ENCODE measurements at places on chromosomes 1 and 21.

GRCh38 chr1:107153014-107153413 is 12.2 kb downstream of the NTNG1 start:
- no peak for DNase-seq

DNA sequence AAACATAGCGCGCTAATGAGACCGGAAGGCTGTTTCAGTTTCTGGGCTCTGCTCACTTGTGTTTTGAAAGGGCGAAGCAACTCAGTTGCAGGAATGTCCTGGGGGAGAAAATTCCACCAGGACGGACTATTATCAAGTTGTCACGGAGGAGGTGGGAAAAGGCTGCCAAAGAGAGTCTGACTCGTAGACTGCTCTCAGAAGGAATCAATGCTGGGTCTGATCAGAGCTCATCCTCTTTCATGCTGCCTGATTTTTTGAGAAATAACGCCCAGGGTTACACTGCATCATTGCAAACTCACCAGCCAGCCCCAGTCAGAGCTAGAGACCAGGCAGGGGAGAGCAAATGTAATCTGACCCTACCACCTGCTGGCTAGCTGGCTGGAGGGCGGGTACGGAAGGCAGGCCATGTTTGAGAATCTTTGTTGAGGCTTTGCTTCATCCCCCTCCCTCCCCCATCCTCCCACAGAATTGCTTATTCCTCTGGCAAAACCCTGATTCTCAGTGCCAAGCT is 36.4 kb upstream of the BCL9 start:
- peak; percentile 33 for DNase-seq

DNA sequence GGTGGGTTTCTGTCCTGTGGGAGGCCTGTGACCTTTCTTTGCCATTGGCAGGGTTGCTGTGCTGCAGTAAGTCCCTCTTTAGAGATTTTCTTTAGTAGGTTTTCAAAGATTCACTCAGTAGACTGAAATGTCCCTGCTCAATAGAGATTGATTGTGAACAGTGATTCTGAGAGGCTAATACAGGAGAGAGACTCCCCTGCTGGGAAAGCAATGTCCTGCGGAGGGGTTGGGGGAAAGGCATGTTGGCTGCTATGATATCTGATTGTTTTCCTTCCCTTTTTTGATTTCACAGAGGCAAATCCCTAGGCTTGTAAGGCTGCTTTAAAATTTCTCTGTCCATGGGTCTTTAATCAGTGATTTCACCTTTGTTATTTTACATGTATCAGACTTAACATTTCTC is 589.9 kb downstream of the ADGRL2 start:
- no peak for DNase-seq

DNA sequence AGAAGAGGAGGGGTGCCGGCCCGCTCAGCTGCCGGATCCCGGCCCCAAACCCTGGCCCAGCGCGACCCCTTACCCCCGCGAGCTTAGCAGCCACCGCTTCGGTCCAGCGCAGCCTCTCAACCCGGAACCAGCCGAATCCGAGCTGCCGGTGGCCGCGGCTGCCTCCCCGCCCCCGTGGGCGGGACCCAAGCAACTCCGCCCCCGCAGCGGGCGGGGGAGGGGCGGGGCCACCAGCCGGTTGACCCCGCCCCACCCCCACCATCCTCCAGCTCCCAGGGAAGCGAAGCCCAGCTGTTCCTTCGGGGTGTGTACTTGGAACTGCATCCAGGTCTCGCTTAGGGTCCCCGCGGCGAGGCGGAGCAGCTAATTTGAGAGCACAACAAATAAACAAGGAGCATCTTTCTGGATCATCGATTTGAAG is at the start of gene TRIM62:
Gene TRIM62, minus strand, starts transcription at position 123 of the 421 bp plus-strand sequence. CDS start 611 bp downstream, outside the sequence.
- DNase-seq: peak; percentile 76

GRCh38 chr1:41599912-41600311 is 115.4 kb upstream of the EDN2 start:
- no peak for DNase-seq

DNA sequence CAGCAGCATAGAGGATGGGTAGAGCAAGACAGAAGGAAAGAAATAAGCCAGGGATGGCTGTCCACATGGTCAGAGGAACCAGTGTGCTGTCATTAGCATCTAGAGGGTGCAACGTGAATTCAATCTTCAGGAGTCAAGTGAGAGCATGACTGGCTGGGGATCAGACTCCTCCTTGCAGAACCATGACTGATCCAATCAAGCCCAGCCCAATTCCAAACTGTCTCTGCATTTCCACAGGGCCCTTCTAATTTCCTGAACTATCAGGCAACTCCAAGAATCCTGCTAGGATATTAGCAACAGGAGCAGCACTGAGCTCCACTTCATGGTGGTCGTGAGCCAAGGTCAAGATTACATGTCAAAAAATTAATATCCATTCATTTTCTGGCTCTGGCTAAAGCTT is 166.8 kb upstream of the CAMK1G start:
- DNase-seq: no peak

DNA sequence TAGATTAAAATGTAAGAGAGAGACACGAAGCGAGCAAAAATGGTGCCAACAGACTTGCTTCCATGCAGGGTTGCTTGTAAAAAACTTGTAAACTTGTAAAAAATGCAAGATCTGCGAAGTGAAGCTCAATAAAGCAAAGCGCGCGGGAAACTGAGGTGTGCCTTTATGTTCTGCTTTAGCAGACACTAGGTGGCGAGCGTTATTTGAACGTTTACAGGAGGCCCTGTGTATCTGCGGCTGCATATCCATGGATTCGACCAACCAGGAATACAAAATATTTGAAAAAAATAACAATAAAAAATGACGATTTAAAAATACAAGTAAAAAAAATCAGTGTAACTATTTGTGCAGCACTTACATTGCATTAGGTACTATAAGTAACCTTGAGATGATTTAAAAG is 1.5 kb downstream of the UBE2G2 start:
- no peak for DNase-seq

DNA sequence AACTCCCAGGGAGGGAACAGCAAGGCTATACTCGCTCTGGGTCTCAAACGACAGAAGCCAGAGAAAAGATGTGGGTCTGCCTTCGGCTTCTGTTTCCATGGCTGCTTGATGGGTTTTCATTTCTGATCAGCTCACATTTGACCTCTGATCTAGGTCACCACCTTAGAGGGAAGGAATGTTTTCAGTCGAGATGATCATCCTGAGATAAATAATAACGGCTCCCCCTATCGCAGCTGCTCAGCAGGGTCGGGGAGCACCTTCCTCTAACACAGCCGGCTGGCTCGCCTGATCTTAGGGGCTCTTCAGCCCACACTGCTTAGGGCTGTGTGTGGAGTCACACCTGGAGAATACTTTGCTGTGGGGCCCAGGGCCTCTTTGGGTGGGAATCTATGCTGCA is 53.1 kb upstream of the ZNF648 start:
- no peak for DNase-seq

DNA sequence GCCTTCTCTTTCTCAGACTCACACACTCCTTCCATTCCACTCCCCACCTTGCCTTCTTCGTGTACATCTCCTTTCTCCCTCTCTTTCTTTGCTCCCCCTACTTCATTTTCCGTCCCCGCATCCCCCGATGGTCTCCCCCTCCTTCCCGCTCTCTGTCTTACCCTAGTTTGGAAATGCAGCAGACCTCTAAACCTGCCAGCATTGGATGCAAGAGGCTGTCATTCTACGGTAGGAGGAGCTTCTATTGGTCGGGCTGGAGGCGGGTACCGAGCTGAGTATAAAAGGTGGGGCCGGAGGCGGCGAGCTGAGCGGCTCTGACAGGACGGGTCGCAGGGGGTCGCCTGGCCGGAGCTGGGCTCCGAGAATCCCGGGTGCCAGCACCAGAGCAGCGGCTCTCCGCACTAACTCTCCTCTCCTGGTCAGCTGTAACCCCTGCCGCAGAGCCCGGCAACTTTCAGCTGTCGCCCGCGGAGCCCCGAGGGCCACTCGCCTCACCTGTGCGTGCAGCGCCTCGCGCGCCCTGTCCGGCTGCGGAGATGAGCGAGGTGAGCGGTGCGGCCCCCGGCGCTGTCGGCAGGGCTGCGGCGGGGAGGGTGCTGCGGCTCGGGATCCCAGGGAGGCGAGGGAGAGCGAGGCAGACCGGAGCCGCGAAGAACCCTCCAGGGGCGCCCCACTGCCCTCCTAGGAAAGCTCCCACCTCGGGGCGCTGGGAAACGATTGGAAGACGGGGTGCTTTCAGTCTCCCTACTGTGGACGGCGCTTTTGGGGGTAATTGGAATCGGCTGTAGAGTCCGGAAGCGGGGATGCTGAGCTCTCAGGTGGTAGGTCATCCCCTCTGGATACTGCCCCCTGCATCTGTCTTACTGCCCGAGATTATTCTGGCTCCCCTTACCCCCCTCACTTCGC is at the start of gene PCP4L1:
Gene PCP4L1, plus strand, starts transcription at position 307 of the 906 bp plus-strand sequence. Its CDS starts 230 bp downstream, at position 537.
- DNase-seq: peak; percentile 71

DNA sequence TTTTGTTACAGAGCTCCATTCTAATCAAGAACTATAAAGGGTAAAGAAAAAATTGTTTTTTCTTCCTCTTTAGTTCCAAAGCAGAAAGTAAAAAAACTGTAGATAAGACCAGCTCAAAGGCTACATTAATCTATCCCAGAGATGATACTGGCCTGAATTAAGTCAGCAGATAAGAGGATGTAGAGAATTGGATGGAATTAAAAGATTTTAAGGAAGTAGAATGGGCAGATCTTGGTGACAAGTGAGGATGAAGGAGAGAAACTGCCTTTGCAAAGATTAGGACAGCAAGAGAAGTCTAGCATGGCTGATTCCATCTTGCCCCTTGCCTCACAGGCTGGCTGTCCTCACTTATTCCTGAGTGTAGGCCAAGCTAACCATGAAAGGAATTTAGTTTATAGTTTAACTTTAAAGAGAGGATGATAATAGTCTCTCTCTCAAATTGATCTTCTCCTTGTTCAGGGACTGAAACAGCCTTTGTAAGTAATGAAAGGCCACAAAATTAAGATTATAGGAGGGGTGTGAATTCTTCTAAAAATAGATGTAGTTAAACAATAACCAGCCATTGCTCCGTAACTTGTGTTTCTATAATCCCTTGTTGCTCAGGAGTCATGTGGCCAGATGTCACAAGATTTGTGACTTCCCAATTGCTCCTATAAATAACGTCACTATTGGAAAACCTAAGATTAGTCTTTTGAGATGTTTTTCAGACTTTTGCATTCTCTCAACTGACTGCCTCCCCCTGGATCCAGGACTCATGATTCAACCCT is 265.0 kb upstream of the USP24 start:
- no peak for DNase-seq

- peak; percentile 80 for DNase-seq
Observed at GRCh38 chr1:245156736-245157505, 2.1 kb downstream of the KIF26B start.

GRCh38 chr1:118902711-118903191 is 85.4 kb downstream of the TBX15 start:
- DNase-seq: no peak

GRCh38 chr1:98019747-98020146 is 98.9 kb upstream of the DPYD start:
- DNase-seq: no peak

GRCh38 chr1:173190101-173190936 is 16.8 kb downstream of the TNFSF4 start:
- no peak for DNase-seq

- DNase-seq: no peak
Observed at GRCh38 chr1:29546496-29546895, 310.2 kb downstream of the PTPRU start.

- no peak for DNase-seq
Observed at GRCh38 chr1:47699492-47700235, 261.8 kb downstream of the FOXD2 start.

DNA sequence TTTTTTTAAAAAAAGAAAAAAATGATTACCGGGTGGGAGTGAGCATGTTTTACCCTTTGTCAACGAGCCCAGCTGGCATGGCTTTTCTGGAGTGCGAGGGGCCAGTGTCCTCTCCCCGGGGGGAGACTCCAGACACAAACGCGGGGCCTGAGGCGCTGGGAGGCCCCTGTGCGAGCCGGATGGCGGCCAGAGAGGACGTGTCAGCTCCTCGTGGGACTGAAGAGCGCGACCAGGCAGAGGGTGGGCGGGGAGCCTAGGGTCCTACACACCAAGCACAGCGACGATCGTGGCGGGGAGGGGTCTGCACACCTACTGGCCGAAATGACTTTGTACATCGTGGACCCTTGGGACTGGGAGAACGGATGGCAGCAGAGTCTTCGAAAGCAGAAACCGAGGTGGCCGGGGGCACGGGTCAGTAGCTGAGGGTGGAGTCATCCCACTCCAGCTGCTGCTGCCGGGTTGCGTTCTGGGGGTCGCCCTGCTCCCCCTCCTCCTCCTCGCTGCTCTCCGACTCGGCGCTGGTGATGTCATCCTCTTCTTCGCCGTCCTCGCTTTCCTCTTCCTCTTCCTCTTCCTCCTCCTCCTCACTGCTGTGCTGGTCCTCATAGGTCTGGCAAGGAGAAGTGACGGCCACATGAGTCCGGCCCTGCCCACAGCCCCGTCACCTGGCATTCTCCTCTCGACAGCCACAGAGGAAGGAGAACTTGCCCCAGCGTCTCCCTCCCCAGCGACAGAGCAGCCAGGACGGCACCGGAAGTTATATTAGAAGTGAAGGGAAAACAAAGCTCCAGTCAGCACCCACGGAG is 78.8 kb downstream of the PIK3CD start:
- DNase-seq: no peak

DNA sequence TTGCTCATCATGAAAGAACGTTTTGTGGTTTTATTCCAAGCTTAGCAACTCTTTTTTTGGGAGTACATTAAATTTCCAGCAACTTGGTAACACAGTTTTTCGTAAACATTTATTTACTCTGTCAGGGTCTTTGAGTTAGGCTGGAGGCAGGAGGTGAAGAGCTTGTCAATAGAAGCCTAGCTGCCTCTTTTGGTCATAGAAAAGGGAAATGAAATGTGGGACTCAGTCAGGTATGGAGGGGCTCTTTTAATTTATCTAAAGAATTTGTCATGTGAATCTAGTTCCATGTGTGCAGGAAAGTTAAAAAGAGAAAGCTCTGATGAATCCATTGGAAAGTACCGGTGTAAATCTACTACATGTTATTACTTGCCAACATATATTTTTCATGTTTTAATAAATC is 45.9 kb upstream of the PRMT6 start:
- no peak for DNase-seq

- DNase-seq: no peak
Observed at GRCh38 chr1:246778663-246779062, 54.5 kb downstream of the SCCPDH start.

GRCh38 chr1:2430592-2430973 is 18.2 kb upstream of the PEX10 start:
- DNase-seq: no peak

DNA sequence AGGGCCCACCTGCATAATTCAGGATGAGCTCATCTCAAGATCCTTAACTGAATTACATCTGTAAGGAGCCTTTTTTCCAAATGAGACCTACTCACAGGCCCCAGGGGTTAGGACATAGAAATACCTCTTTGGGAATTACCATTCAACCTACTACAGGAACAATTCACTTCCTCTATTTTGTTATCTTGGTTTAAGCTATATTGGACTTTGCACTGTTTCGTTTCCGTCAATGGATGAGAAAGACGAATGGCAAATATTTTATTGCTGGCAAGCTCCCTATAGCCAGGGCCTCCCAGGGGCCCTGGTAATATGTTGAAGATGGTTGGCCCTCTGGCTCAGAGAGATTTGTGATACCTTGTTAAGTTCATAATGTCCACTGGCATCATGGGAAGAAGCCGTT is 384.2 kb upstream of the DUSP10 start:
- no peak for DNase-seq

DNA sequence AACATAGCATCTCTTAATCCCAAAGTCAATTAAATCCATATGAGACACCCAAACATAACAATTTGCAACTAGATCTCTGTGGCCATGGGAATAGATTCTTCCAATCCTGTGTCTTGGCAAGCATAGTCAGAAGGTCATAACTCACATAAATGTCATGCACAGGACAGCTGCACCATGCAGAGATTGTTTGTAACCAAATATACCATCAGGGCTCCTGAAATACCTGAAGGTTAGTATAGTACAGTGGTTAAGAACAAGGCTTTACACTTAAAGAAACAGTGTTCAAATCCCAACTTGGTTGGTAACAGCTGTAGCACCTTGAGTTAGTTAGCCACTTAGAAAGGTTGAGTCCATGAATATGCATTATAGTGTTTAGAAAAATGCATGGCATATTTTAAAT is 82.6 kb upstream of the CCDC190 start:
- no peak for DNase-seq

Data from NCI-H1436 (cell line).